ENCODE measurements at places on chromosomes 6 and 20.

DNA sequence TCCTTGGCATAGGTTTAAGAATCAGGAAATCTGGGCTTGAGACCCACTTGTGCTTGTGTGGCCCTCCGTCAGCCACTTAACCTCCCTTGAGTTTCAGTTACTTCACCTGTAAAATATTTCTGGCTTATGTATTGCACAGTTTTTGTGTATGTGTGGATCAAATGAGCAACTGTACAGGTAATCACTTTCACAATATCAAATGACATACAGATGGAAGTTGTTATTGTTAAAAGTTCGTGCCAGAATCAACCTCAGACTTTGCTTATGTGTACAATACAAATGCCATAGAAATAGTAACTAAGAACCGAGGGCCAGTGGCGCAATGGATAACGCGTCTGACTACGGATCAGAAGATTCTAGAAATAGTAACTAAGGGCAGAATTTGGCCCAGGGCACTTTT lies 65.6 kb upstream of the KIF13A start:
- peak; percentile 10 for DNase-seq

DNA sequence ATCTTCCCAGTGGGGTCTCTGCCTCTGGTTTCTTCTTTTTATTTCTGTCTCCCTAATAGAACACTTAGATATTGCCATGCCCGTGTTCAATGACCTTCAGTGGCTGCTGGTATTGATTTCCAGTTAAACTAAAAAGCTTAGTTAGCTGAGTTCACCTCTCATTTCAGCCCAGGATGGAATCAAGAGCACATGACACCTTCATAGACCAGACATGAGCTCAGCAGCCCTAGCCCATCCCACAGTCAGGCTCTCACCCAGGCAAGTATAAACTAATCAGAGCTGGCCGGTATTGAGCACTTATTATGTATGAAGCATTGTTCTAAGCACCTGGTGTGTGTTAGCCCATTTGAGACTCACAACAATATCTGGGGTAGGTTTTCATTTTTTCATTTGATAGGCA lies 33.7 kb upstream of the PLEKHG1 start:
- no peak for DNase-seq

- no peak for DNase-seq
Measured at GRCh38 chr6:169075915-169076654, 177.6 kb downstream of the THBS2 start.

- no peak for DNase-seq
Measured at GRCh38 chr20:61986762-61987321, 78.8 kb downstream of the TAF4 start.

GRCh38 chr6:126123226-126123625 lies 136.9 kb downstream of the TRMT11 start:
- DNase-seq, result peak; percentile 51

Measured in fibroblast of villous mesenchyme (primary cell).